ENCODE measurements at places on chromosomes 11 and 22. TPM values are rescaled to one million over a fixed set of nuclear protein-coding genes. Genes with fewer than 3 reads are reported as not detected.

ATM gene
- 64.6 TPM for polyA plus RNA-seq

OR51I2 gene
- polyA plus RNA-seq: not detected

MS4A8 gene
- polyA plus RNA-seq: not detected

LAYN gene
- polyA plus RNA-seq: 7.0 TPM

SLCO2B1 gene
- 6.7 TPM for polyA plus RNA-seq

TMPRSS6 gene
- polyA plus RNA-seq: 0.21 TPM

TMEM135 gene
- polyA plus RNA-seq: 34.4 TPM

ZP1 gene
- not detected for polyA plus RNA-seq

MFRP gene
- not detected for polyA plus RNA-seq

FLRT1 gene
- 2.6 TPM for polyA plus RNA-seq

KCNQ1OT1 gene
- polyA plus RNA-seq: 0.69 TPM

FXYD6 gene
- polyA plus RNA-seq: 124 TPM

ARHGAP1 gene
- 45.1 TPM for polyA plus RNA-seq

TMPRSS4 gene
- polyA plus RNA-seq: 27.4 TPM

CAVIN3 gene
- 9.5 TPM for polyA plus RNA-seq

SPTBN2 gene
- polyA plus RNA-seq: 51.2 TPM

OSBP2 gene
- 5.4 TPM for polyA plus RNA-seq

LBHD1 gene
- 8.2 TPM for polyA plus RNA-seq

FGF3 gene
- not detected for polyA plus RNA-seq

OR2AT4 gene
- polyA plus RNA-seq: not detected

MRPL21 gene
- polyA plus RNA-seq: 60.9 TPM

TSGA10IP gene
- polyA plus RNA-seq: not detected
